ENCODE measurements at places on chromosomes 6 and 20.

- no peak for DNase-seq
These were observed 496.6 kb upstream of the EPHA7 start for GRCh38 chr6:93915961-93916360.

GRCh38 chr20:57394121-57395082, 3.2 kb downstream of the RBM38 start:
- DNase-seq: no peak

- no peak for DNase-seq
These were observed 87.8 kb upstream of the ASCC3 start for GRCh38 chr6:100968949-100969348.

DNA sequence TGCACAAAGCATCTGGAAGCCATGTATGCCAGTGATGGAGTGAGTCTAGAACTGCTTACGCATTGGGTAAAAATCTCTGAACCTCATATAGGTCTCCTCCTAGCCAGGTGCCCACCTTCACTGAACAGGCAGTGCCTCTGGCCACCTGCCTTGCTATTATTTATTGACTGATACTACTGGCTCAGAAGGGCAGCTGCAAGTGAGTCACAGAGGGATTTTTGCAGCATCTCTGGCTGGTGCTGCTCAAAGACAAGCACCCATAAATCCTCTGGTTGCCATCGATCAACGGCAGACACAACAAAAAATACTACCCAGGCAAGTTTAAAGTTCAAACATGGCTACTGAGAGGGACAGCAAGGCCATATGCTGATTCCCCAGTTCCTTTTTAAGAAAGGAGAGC, 279.4 kb downstream of the UBE3D start:
- no peak for DNase-seq

GRCh38 chr6:72111611-72112010, 225.3 kb downstream of the RIMS1 start:
- no peak for DNase-seq

DNA sequence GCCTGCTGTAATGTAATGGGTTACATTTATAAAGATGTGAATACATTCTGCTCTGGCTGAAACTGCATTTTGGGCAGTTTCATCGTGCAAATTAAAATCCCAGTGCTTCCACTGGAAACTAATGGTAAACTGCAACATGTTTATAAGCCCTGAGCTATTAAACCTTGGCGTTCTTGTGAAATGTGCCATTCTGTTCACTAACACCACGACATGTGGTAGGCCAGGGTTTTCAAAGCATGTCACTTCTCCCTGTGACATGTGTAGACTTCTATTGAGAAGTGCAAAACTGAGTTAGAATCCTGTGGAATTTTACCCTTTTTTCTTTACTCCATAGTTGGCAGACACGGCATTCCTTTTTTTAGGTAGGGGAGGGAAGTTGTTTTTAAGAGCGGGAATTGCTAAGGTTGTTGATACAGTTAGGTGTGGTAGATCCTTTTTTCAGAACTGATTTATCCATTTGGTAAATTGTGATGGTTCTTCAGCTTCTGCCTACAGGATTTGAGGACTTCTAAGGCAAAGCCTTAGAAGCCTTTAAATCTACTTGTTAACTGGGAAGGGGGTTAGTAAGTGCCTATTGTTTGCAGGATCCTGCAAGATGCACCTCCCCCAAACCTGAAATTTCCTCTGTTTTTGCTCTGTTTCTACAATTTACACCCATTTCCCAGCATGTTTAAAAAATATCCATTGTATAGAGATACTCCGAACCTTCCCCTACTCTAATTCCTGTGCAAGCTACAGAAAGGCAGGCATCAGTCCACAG, 4.2 kb downstream of the SASH1 start:
- DNase-seq: no peak

GRCh38 chr20:43507150-43508080, at the start of gene L3MBTL1:
Gene L3MBTL1, plus strand, starts transcription at chr20:43507697. Its CDS starts 5,807 bp downstream, at chr20:43513504.
- peak; percentile 4 for DNase-seq

GRCh38 chr6:322940-323729, 30.8 kb downstream of the DUSP22 start:
- no peak for DNase-seq

- DNase-seq: no peak
These were observed 110.1 kb downstream of the GPR63 start for GRCh38 chr6:96727144-96727543.

DNA sequence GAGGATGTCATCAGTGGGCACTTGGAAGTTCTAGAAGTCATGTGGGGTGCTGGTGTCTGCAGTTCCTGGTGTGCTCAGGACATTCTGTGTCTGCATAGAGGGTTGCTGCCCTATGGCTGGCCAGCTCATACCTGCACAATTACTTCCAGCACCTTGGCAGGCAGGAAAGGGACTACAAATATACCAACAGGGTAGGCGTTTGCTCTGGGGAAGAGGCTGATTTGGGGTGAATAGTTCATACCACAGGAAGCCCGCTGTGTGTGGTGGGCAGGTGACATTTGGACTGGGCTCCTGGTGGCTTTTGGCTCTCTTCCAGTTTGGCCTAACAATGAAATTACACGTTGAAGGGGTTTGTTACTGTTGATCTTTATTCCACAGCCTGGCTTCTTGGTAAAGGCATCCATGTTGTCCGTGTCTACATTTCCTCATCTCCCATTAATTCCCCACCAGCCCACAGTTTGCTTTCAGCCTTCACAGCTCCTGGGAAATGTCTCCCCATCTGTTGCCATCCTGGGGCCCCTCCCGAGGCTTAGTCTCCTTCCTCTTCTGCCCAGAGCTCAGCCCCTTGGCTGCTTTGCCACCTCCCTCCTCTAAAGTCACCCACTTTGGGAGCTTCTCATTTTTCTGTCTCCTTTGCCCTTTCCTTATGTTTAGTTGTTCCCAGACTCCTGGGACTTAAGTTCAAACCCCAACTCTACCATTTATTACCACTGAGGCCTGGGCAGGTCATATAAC, 88.1 kb downstream of the RSPH3 start:
- peak; percentile 9 for DNase-seq

DNA sequence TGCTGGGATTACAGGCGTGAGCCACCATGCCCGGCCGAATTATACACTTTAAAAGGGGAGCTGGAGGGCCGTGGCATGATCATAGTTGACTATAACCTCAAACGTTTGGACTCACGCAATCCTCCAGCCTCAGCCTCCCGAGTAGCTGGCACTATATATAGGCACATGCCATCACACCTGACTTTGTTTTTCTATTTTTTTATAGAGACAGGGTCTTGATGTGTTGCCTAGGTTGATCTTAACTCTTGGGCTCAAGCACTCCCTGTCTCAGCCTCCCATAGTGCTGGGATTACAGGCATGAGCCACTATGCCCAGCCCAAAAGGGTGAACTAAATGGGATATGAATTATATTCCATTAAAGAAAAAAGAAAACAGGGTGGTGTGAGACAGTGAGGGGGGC, 7.8 kb downstream of the PTGIS start:
- no peak for DNase-seq

- no peak for DNase-seq
These were observed 88.0 kb upstream of the RPS6KA2 start for GRCh38 chr6:166715065-166715464.

DNA sequence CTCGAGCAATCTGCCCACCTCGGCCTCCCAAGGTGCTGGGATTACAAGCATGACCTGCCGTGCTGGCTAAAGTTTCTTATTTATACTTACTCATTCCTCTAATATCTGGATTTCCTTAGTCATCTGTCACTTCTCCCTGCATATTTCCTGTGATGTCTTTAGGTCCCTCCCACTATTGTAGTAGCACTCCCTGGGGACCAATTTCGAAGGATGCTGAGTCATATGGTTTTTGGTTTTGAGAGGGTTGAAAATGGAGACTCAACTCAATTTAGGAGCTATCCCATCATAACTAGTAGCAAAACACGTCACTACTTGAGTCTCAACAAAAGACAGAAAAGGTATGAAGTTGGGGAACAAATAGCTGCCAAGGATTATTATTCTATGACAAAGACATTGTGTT, 20.2 kb downstream of the MCUR1 start:
- DNase-seq: no peak

DNA sequence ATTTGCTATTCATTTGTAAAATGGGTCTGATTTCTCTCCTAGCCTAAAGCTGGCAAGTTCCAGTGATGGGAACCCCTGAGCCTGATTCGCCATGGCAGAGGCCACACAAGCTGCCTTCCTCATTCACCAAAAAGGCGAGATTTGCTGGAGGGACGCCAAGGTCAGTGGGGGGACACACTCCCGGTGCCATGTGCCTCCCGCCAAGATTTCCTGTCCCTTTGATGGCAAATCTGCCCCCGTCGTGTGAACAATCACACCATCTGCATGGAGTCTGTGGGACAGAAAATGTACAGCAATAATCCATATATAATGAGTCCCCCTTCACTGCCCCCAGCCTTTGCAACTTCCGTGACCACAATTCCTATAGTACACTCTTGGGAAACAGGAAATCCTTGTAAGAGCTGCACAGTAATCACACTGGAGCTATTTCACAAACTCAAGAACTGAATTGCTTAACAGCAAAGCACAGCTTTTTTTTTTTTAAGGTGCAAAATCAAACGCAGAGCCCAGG, 15.7 kb upstream of the IGF2R start:
- DNase-seq: no peak

GRCh38 chr6:79922018-79922417, 25.3 kb downstream of the ELOVL4 start:
- DNase-seq: no peak

- DNase-seq: peak; percentile 46
These were observed 171.9 kb downstream of the JARID2 start for GRCh38 chr6:15417811-15418210.

- DNase-seq: no peak
These were observed 3.4 kb upstream of the ZHX3 start for GRCh38 chr20:41320976-41321375.

GRCh38 chr6:42339991-42340401, 111.7 kb downstream of the TRERF1 start:
- peak; percentile 65 for DNase-seq

- peak; percentile 65 for DNase-seq
These were observed 9.7 kb downstream of the TRMT11 start for GRCh38 chr6:125995972-125996580.

- DNase-seq: no peak
These were observed 154.2 kb upstream of the MAFB start for GRCh38 chr20:40843251-40843650.

- DNase-seq: no peak
These were observed 150.3 kb downstream of the PTPRK start for GRCh38 chr6:128370072-128370471.

DNA sequence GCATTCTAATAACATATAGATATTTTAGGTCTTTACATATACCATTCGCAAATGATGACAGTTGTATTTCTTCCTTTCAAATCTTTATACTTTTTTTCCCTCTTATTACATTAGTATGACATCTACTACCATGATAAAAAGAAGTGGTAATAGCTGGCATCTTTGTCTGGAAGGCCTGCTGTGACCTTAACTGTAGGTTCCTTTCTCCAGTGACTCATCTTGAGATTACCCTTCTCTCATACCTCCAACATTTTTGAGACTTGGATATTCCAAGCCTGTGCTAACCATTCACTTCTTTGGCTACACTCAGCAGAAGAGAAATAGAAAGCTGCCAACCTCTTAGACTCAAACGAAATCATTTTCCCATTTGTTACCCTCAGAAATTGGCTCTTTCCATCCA, 30.3 kb downstream of the ZKSCAN8 start:
- DNase-seq: no peak

DNA sequence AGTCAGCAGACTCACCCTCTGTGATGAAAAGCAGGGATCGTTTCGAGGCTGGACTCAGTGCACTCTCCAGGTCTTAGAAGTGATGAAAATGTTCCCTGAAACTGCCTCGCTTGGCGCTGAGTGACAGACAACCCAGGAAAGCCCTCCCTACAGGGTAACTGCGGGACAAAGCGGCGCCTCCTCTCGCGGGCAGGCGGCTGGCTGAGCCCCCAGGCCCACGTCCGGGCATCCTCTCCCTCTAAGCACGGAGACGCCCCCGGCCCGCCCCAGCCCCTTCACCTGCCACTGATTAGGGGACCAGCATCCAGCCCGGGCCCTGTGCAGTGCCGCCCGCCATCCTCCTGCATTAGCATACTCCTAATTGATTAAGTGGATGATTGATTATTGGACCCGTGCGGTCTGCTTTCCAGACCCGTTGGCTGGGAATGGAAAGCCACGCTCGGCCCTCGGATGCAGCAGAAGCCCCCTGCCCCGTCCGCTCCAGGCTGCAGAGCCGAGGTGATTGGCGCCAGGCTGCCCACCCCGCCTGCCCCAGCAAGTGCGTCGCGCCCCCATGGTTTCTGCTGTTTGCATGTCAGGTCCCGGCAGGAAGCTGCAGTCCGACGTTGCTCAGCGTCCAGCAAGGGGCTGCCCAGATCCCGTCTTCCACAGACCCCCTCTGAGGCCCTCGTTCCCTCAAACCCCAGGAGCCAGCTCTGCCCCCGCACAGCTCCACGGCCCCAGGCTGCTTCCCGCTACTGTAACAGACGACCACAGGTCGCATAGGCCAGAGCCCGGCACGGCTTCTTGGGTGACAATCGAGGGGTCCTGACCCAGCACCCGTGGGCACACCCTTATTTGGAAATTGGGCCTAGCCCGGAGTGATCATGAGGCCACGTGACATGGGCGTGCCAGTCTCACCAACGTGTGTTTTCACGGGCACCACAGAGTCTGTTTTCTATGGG, 131.6 kb downstream of the DLL1 start:
- DNase-seq: no peak
